ENCODE measurements at places on chromosomes 11 and 22.

DNA sequence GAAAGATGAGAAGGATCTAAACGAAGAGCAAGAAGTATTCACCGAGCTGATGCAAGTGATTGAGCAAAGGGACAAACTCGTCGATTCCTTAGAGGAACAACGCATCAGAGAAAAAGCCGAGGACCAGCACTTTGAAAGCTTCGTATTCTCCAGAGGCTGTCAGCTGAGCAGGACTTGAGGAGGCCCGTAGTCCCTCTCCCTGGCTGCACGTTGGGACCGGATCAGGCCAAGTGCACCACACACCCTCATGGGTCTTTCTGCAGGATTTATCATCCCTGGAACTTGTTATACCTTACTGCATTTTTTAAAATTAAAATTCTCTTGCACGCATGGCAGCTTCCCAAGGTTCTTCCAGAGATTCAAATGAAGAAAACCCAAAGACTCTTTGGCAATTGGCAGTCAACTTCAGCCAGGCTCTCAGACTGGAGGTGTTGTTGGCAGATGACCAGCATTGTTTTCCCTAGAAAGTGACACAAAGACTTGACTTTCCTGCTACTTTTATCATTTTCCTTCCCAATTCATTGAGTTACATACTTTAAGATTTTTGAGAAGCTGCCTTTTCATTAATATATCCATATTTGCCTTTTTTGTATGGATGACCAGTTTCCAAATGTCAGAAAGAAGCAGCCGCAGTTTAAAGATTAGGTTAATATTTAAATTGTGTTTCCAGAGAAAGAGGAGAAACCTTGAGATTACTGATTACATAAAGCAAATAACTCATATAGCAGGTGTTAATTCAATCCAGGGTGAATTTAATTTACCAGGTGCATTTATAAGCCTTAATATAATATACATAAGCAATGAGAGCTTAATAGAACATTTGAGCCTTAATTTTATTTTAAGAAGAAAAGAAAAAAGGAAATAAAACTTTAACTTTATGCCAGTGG is 18.8 kb upstream of the PARVA start:
- DNase-seq: no peak

DNA sequence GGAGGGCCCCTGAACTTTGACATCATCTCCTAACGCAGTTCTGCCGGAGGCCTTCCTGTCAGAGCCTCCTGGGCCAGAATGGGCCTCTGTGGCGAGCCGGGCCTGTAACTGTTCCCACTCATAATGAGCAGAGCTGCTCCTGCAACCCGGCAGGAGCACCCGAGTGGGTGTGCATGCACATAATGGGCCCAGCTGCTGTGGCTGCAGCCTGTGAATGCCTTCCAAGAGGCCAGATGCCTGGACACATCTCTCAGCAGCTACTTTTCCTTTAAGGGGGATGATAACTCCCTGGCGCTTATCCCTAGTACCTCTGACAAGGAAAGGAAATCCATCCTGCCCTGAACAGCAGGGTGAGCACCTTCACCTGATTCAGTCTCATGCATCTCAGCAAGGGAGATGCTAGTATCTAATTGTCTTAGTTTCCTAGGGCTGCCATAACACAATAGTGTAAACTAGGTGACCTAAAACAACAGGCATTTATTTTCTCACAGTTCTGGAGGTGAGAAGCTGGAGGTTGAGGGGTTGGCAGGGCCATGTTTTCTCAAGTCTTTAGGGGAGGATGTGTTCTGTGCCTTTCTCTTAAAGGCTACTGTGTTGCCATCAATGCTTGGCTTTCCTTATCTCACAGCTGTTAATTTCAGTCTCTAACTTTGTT is 120.5 kb downstream of the TEAD1 start:
- DNase-seq: no peak

GRCh38 chr11:1055990-1056771 is 18.5 kb upstream of the MUC2 start:
- no peak for DNase-seq

GRCh38 chr11:20647976-20648565 is 21.3 kb upstream of the NELL1 start:
- no peak for DNase-seq

DNA sequence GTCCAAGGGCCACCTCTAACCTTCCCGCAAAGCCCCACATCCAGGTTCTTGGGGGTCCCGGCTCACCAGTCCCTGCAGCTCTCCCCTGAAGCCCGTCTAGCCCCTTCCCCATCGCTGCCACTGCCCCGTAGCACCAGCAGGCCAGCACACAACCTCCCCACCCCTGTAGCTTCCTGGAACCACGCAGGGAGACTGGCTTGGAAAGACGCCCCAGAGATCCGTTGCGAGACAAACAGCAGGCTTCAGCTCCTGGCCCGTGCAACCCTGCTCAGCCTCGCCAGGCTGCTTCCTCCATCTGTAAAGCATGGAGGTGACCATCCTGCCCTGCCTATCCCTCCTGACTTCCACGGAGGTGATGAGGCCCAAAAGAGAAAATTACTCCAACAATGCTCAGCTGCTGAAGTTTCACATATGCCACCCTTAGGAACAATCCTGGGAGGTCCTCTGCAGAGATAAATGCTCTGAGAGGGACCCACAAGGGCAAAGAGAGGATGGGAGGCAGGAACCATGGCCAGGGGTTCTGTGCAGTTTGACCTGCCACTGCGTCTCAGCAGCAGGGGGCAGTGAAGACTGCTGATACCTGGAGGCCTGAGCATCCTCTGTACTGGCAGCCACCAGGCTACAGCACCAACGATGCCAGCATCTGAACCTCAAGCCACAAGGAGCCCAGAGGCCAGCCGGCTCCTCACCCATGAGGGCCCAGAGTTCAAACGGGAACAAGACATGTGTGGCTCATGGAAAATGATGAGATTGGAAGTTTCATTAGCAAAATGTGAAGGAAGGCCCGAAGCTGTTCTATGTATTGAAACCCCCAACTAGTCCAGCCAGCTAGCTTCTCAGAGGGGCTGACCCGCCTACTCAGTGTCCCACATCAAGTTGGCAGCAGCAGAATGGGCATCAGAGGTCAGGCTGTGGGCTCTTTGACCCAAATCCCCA is 16.1 kb downstream of the DGCR2 start:
- no peak for DNase-seq

- no peak for DNase-seq
Observed at GRCh38 chr11:47593492-47593933, 698 bp downstream of the C1QTNF4 start.

DNA sequence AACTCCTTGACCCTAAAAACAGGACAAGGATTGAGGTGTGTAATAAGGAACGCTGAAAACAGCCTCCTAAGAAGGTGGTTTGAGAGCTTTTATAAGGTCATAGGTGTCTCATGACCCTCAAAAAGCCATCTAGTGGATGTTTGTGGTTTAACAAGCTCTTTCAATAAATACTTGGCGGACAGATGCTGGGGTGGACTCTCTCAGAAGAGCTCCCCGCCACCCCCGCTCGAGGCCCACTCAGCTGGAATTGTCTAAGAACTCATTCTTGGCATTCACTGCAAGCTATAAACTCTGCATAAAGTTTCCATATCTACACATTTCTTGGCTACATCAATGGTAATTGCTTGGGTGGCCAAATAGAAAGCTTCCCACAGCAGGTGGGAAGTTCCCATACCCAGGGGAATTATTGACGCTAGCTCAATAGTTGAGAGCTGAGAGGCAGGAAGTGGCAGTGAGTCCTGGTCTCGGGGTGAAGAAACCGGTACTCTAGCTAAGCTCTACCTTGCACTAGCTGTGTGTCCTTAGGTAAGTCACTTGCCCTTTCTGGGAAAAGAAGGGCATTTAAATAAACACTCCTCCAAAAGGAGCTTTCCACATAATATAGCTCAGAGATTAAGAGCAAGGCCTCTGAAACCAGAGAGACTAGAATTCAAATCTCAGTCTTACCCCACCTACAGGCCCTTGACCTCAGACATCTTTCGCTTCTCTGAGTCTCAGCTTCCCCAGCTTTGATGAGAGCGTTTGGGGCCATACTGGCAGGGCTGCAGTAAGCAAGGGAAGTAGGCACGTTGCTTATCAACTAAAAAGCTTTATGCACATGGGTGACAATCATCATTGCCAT is 6.4 kb downstream of the MS4A15 start:
- no peak for DNase-seq

- DNase-seq: no peak
Observed at GRCh38 chr11:2099516-2100349, 39.5 kb downstream of the IGF2 start.

- no peak for DNase-seq
Observed at GRCh38 chr22:37026325-37026724, 6.8 kb downstream of the MPST start.

DNA sequence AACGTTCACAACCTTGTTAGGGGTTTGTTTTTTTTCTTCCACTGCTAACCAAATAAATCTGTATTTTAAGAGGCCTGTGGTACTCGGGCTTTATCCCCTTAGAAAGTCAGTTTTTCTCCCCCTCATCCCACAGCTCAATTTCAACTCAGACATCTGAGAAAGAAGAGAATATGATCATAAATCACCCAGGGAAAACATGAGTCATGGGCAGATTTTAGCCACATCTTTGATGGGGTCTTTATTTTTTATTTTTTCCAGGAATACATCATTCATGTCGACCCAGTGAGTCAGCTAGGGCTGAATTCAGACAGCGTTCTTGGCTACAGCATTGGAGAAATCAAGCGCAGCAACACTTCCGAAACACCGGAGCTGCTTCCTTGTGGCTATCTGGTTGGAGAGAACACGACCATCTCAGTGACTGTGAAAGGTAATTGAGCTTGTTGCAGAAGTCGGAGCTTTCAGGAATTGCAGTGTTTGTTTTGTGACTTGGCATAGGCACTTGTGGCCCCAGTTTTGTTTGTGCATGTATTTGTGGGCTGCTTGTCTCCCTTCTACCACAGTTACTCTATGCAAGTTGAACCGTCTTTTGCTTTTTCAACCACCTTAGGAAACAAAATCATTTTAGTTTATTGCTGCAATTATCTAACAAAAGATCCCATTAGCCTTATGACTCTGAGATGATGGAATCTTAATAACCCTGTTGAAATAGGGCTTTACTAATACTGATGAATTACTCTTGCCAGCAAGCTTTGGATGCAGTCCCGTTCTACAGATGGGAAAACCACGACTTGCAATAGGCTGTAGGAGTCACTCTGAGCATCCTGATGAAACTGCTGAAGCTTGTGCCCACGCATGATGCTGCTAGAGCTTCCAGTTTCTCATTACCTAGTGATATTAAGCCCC is 62.7 kb downstream of the DBX1 start:
- DNase-seq: no peak
